ENCODE measurements at places on chromosomes 6 and 20. TPM values are rescaled to one million over a fixed set of nuclear protein-coding genes. Genes with fewer than 3 reads are reported as not detected.

RCAN2 gene
- not detected for total RNA-seq

DNA sequence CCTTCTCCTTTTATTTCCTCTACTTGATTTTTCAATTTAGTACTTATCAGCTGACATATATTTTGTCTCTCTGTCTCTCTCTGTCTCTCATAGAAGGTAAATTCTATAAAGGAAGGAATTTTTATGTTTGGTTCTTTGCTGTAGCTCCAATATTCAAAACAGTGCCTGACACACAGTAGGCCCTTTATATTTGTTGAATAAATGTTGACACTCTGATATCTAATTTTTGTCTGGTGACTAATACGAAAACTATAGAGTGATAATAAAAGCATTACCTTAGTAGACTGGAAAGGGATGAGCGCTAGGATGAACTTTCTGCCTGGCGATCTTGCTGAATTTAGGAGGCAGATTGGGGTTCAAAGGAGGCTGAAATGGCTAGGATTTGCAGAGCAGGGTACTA, 42.8 kb downstream of the PTPN1 start:
- H3K36me3 ChIP-seq, result peaks cover 57% of the 10 kb centered on the region
- peaks cover 36% of the 10 kb centered on the region for H3K4me1 ChIP-seq
- H3K27ac ChIP-seq, result no peak overlapping the region
- H3K4me3 ChIP-seq, result no peak overlapping the region
- no peak for DNase-seq

GRCh38 chr6:77368660-77369313, 94.5 kb downstream of the HTR1B start:
- no peaks in the 10 kb centered on the region for H3K4me1 ChIP-seq
- no peak overlapping the region for H3K4me3 ChIP-seq
- no peaks in the 10 kb centered on the region for H3K27me3 ChIP-seq
- no peaks in the 10 kb centered on the region for H3K36me3 ChIP-seq

FNDC11 gene
- total RNA-seq, result 1.3 TPM

C6orf163 gene
- total RNA-seq, result 5.7 TPM

DNA sequence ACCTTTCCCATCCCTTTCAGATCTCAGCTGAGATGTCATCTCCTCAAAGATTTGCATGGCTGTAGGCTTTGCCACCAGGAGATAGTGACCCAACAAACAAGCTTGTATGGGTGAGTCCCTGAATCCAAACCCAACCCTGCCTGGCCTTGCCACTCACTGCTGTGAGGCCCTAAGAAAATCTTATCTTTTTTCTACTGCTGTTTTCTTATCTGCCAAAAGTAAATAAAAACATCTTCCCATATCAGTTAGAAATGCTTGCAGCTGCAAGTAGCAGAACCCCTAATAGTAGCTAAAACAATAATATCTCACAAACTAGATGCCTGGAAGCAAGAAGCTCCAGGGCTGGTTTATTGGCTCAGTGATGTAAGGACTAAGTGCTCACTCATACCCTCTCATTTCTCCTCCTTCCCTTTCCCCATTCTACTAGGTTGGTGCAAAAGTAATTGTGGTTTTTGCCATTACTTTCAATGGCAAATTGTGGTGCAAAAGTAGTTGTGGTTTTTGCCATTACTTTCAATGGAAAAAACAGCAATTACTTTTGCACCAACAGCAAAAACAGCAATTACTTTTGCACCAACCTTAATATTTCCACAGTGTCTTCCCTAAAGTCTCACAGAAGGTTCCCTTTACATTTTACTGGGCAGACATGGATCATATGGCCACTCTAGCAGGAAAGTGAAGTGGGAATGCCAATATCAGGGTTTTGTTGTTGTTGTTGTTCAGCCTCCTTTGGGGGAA, 56.7 kb upstream of the PSMF1 start:
- H3K27me3 ChIP-seq, result peaks cover 1% of the 10 kb centered on the region
- no peak overlapping the region for H3K4me3 ChIP-seq
- DNase-seq, result no peak

- no peaks in the 10 kb centered on the region for H3K36me3 ChIP-seq
- no peak overlapping the region for H3K4me3 ChIP-seq
- DNase-seq, result no peak
- H3K27me3 ChIP-seq, result peaks cover under 1% of the 10 kb centered on the region
- no peaks in the 10 kb centered on the region for H3K4me1 ChIP-seq
- H3K27ac ChIP-seq, result no peak overlapping the region
These were observed 43.3 kb downstream of the SOX4 start for GRCh38 chr6:21636876-21637275.

HAO1 gene
- total RNA-seq, result not detected

DNA sequence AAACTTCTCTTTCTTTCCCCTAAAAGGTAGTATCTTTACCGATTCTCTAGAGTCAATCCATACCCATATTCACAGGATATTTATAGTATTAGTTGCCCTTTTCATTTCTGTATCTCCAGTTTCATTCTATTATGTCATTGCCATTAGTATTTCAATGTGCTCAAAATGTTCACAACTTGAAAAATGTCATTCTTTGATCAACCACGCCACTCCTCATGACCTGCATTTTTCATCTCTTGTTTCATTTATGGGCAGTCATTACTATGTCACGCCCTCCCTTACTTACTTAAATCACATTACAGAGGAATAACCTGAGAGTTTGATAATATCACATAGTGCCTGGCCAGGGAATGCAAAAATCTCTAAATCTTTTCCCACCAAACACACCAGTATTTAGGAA, 427.3 kb upstream of the GJE1 start:
- H3K4me1 ChIP-seq, result no peaks in the 10 kb centered on the region
- no peaks in the 10 kb centered on the region for H3K27me3 ChIP-seq
- no peak overlapping the region for H3K27ac ChIP-seq
- no peak overlapping the region for H3K4me3 ChIP-seq

DNA sequence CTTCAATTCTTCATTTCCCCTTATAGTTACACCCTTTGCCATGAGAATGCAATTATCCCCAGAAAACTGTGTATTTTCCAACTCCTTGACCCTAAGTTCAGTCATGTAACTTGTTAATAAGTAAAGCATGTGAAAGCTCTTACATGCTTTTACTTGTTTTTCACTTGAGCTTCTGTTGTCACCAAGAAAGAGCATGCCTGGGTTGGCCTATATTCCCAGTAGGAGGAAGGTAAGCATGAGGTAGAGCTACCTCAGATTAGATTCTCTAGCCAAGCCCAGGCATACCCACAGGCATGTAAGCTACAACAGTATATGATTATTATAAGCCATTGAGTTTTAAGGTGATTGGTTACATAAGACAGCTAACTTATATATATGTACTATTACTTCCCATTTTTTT, 101.7 kb upstream of the SMLR1 start:
- H3K4me1 ChIP-seq, result no peaks in the 10 kb centered on the region
- no peaks in the 10 kb centered on the region for H3K36me3 ChIP-seq
- H3K27me3 ChIP-seq, result peaks cover 2% of the 10 kb centered on the region
- no peak overlapping the region for H3K27ac ChIP-seq

GPLD1 gene
- 7.3 TPM for total RNA-seq

SRSF12 gene
- total RNA-seq, result not detected

- no peak overlapping the region for H3K4me3 ChIP-seq
- no peaks in the 10 kb centered on the region for H3K27me3 ChIP-seq
- no peak for DNase-seq
- peaks cover 2% of the 10 kb centered on the region for H3K4me1 ChIP-seq
- no peak overlapping the region for H3K27ac ChIP-seq
- H3K36me3 ChIP-seq, result peaks cover 75% of the 10 kb centered on the region
These were observed 77.5 kb upstream of the TRAF3IP2 start for GRCh38 chr6:111683157-111683556.

C20orf141 gene
- not detected for total RNA-seq

- H3K36me3 ChIP-seq, result no peaks in the 10 kb centered on the region
- no peaks in the 10 kb centered on the region for H3K4me1 ChIP-seq
- no peak for DNase-seq
- no peak overlapping the region for H3K27ac ChIP-seq
- H3K4me3 ChIP-seq, result no peak overlapping the region
These were observed 163.4 kb upstream of the SLC24A3 start for GRCh38 chr20:19048995-19049501.

BTN2A1 gene
- total RNA-seq, result 45.1 TPM

GRCh38 chr6:44820759-44821158, 433.3 kb downstream of the CDC5L start:
- no peak for DNase-seq
- H3K36me3 ChIP-seq, result no peaks in the 10 kb centered on the region
- H3K27me3 ChIP-seq, result no peaks in the 10 kb centered on the region

DNA sequence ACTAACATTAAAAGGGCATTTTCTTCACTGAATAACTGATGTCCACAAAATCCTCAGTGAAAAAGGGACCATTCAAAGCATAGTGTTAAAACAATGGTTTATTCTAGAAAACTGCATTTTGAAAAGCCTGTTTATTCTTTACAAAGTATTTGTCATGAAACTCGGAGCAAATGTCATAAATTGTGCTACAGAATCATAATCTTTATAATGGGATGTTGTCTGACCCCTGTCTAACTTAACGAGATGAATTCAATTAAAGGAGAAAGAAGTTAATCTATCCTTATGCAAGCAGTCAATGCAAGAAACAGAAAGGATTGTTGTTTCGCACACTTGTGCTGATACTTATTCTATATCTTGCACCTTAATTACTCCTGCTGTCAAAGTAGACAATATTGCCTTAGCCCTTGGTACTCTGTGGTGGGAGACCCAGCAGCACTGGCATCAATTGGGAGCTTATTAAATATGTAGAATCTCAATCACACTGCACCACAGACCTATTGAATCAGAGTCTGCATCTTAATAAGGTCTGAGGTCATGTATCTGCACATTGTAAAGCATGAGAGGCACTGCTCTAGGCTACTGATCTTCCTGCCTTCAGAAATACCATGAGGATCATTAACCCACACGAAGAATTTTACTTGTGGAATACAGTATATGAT, 708.3 kb downstream of the HDGFL1 start:
- H3K4me3 ChIP-seq, result no peak overlapping the region
- H3K27ac ChIP-seq, result no peak overlapping the region
- H3K4me1 ChIP-seq, result no peaks in the 10 kb centered on the region
- no peak for DNase-seq
- H3K27me3 ChIP-seq, result no peaks in the 10 kb centered on the region

DNA sequence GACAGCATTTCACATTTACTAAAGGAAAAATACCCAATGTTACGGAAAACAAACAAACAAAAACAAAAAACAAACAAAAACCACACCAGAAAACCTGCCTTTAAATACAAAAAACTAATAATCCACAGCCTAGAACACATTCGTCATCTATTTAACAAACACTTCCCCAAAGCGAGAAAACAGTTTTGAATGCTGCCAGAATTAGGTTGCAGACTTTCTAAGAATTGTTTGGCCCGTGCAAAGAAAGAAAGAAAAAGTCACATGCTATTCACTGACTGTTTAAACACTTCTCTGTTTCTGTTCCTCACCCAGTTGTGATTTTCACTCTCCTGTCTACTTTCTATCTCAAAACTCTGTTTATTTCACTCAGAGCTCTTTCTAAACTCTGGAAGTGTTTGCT, 52.5 kb downstream of the BCAS1 start:
- no peaks in the 10 kb centered on the region for H3K36me3 ChIP-seq
- peak overlapping the region; percentile 4 for H3K27ac ChIP-seq
- H3K4me1 ChIP-seq, result peaks cover 26% of the 10 kb centered on the region

DNA sequence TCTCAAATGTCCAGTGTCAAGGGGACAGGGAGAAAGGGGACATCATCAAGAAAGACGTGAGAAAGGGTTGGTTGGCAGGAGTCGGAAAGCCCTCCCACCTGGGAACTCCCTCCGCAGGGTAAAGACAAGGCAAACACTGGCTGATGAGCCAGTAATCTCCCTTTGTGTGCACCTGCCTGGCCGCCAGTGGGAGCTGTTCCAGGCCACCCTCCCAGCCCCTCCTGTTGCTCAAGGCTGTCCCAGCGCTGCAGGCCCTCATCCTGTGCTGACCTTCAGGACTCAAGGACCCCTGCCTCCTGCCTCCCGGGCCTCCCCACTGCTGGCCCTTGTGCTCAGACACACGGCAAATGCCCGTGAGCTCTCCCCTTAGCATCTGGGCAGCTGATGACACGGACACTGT, 7.4 kb downstream of the FRMD1 start:
- no peak for DNase-seq
- H3K27me3 ChIP-seq, result no peaks in the 10 kb centered on the region

- no peak for DNase-seq
- H3K27ac ChIP-seq, result no peak overlapping the region
- no peaks in the 10 kb centered on the region for H3K27me3 ChIP-seq
These were observed 121.6 kb downstream of the ADAT2 start for GRCh38 chr6:143328876-143329275.

DNA sequence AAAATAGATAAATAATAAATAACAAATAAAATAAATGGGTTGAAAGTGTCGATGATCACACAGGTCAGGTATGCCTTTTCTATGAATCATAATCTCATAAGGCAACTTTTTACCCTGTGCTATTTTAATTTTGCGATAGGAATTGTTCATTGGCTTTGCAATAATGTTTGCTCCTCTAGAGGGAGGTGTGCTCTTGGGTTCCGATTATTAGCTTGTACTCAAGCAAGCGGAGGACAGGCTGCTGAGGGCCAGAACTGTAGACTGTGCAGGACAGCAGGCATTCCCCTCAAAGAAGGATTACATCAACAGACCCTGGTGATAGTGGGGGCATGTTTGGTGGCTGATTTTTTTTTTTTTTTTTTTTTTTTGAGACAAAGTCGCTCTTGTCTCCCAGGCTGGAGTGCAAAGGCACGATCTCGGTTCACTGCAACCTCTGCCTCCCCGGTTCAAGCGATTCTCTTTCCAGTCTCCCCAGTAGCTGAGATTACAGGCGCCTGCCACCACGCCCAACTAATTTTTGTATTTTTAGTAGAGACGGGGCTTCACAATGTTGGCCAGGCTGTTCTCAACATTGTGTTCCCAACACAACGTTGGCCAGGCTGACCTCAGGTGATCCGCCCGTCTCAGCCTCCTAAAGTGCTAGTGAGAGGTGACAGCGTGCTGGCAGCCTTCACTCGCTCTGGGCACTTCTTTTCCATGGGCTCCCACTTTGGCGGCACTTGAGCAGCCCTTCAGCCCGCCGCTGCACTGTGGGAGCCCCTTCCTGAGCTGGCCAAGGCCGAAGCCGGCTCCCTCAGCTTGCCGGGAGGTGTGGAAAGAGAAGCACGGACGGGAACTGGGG, 35.6 kb downstream of the RIOK1 start:
- H3K4me3 ChIP-seq, result no peak overlapping the region
- DNase-seq, result no peak
- H3K27me3 ChIP-seq, result no peaks in the 10 kb centered on the region
- H3K27ac ChIP-seq, result no peak overlapping the region
- H3K4me1 ChIP-seq, result no peaks in the 10 kb centered on the region

- no peak overlapping the region for H3K4me3 ChIP-seq
- H3K36me3 ChIP-seq, result peaks cover 67% of the 10 kb centered on the region
These were observed 52.4 kb downstream of the SCAND1 start for GRCh38 chr20:35901678-35902544.

All from activated B cell treated with CpG ODN at 0.5 μM for 24 hours (primary cell).